ENCODE measurements at places on chromosomes 5 and 9.
A peak's percentile ranks its signal among the peaks of the same experiment; 100 is the strongest.

DNA sequence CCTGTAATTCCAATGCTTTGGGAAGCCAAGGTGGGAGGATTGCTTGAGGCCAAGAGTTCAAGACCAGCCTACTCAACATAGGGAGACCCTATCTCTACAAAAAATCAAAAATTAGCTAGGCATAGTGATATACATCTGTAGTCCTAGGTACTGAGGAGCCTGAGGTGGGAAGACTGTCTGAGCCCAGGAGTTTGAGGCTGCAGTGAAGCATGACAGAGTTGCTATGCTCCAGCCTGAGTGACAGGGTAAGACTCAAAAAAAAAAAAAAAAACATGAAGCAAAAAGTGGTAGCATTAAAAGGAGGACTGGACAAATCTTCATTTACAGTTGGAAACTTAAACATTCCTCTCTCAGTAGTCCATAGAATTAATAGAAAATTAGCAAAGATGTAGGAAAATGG is 9.8 kb downstream of the CCNG1 start:
- no peak for DNase-seq

GRCh38 chr5:87137283-87137682 is 130.4 kb upstream of the RASA1 start:
- no peak for DNase-seq

DNA sequence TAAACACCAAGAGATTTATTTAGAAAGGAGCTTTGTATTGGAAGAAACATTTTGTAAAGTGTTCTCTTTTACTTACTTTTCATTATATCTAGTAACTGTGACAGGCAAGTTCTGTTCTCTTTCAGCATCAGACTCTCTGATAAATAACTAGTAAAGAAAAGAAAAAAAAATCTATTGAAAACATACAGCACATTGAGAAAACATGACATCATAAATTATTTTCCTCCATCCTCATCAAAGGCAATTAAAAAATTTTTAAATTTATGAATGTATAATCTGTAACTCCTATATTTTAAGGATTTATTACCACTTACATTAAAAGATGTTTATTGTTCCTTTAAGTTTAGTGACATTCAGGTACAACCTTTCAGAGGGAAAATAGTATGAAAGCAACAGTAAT is 11.1 kb downstream of the CCNH start:
- no peak for DNase-seq

GRCh38 chr9:123929870-123930831 is at the start of gene DENND1A:
Gene DENND1A (minus strand): TSS chr9:123930126. CDS start chr9:123929905, 221 bp downstream.
- peak; percentile 81 for DNase-seq

GRCh38 chr5:176192094-176192721 is 46.0 kb upstream of the SIMC1 start:
- no peak for DNase-seq

- DNase-seq, result no peak
Measured at GRCh38 chr5:124653666-124654065, 92.8 kb downstream of the ZNF608 start.

- DNase-seq, result no peak
Measured at GRCh38 chr5:94094793-94095441, 353.5 kb upstream of the POU5F2 start.

- DNase-seq, result no peak
Measured at GRCh38 chr5:14238272-14238671, 95.1 kb downstream of the TRIO start.

GRCh38 chr9:136336881-136337280 is 9.5 kb downstream of the GPSM1 start:
- DNase-seq, result no peak

DNA sequence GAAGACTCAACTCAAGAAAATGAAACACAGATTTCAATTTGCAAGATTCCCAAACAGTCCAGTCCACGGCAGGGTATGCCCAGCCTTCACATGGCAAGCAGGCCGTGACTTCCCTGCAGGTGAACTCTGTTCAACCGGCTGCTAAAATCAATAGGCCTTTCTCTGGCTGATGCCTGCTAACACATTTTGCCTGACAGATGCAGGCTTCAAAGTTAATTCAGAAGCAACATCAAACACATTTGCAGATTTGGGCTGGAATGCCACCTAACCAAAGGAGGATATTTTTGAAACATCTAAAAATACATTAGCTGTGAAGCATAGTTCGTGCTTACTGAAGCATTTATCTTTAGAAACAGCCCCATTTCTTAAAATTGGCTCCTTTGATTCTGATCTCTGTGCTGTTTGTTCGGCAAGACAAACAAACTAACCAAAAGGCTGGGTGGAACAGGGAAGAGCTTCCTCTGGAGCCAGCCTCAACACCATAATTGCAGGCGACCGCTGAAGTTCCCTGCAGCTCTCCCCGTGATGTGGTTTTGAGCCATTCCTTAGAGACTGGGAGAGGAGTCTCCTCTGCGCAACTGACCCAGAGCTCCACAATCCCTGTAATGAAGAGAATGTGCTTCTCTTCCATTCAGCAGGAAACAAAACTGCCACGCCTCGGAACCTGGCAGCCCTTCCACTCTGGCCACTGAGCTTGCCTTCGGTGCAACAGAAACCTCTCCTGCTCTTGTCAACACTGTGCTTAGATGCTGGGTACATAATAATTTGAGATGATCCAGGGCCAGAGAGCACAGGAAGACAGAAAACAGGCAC is 126.5 kb downstream of the MYO10 start:
- DNase-seq, result no peak

- no peak for DNase-seq
Measured at GRCh38 chr5:112625246-112625645, 112.4 kb upstream of the APC start.

DNA sequence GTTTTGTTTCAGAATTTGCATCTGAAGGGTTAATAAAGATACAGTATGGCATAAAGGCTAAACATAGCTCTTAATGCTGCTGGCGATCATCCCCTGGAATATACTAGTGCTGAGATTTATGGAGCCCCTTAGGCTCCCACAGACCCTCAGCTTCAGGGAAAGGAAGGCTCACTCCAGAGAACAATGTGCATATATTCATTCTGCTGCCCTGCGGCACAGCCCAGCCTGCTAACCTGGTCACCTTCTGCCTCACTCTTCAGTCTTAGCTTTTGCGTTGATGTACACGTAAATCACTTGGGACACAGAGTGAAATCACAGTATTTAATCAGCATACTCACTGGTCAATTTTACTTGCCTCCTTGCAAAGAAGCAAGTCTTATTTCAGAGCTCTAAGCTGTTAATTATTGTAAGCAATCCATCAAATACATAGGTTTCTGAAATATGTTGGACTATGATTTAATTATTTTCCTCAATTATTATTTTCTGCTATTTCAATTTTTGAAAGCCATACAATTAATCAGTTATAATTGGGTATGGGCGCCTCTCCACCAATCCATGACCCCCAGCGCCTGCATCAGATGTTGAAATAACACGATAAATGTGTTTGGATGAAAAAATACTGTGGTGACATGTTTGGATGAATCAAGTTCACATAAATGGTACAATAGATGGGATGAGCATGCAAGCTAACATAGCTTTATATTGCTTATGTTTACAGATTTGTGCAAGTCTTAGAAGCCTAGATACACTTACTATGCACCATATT is 11.4 kb upstream of the ACOT12 start:
- DNase-seq, result no peak

GRCh38 chr9:88420227-88420626 is 32.0 kb downstream of the SPIN1 start:
- DNase-seq, result no peak

DNA sequence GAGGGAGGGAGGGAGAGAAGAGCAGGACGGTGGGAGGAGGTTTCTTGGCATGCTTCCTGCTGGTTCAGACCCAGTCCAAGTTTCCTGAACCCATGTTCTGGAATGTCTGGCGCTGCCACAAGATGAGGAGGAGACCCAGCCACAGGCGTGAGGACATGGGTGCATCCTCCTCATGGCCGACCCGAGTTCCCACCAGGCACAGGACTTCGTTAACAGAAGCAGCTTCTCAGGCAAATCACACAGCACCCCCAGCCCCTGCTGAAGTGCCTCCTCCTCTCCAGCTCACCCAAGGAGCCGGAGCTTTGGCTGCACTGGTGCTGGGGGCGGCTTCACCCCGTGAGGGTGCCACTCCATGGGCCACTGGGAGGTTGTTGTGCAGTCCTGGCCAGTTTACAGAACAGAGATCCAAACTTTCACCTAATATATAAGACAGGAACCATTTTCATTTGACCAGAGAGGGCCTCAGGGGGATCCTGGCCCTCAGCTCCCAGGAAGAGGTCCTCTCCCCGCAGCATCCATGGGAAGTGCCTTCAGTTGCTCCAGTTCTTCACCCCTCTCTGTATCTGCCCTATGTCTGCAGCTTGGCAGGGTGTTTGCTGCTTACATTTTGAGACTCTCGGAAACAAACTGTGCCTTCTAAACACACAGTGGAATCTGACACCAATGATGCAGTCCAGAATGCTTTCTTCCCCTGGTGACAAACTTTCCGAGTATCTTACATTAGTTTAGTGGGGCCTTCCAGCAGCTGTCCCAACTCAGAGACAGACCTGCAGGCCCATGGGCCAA is 10.2 kb upstream of the NKD2 start:
- no peak for DNase-seq

GRCh38 chr5:122844910-122845228 is 544 bp upstream of the SNX24 start:
- DNase-seq, result no peak

DNA sequence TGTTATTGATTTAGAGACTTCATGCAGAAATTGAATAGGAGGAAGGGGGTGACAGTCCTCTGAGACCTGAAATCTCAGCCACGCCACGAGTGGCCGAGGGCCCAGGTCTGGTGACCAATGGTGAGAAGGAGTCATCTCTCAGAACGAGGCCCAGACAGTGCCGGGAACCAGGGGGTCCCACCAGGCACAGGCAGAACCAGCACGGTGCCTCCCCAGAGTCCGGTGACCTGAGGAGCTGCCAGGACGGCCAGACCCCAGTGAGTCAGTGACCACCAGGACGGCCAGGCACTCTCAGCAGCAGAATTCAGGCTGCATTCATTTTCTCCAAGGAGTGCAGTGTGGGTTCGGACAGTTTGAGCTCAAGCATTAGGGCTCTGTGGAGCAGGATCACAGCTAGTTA is 43.8 kb upstream of the NKD2 start:
- DNase-seq, result no peak

DNA sequence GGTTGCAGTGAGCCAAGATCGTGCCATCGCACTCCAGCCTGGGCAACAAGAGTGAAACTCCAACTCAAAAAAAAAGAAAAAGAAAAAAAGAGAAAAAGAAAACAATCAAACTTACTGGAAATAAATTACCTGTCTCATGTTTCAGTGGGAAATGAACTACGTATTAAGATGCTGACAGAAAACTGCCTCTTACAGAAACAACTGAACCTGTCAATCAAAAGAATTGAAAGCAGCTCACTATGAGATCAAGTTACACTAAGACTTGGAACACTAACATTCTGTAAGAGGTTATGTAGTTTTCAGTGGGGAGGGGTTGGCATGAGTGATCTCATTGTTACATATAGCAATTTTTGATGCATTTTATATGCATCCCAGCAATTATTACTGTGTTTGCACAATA is 64.4 kb upstream of the SPATA31E1 start:
- no peak for DNase-seq

GRCh38 chr9:85528607-85529006 is 213.1 kb downstream of the AGTPBP1 start:
- no peak for DNase-seq

DNA sequence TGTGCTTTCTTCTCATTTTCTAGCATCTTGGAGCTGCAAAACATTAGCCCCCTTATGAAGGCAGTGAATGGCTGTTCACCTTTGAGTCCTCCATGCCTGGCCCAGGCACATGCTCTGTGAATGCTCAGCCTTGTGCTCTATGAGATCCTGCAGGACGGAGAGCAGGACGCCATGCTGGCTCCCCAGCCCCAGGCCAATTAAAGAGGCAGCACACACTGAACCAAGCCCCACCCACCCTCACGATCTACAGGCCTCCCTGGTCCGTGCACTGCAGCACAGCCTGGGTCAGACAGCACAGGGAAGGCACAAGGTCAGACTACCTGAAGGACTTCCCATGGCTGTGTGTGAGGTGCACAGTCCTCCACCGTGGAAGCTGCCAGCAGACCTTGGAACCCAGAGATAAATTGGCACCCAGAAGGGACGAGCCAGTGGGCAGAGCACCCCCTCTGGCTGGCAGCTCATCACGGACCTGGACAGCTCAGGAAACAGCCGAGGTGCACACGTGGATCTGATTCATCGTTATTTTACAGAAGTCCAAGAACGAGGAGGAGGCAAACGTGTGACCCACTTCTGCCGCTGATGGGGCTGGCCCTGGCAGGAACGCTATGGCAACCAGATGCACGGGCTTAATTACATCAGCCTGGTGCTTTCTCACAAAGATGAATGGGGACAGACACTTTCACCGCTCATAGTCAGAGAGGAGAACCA is 59.5 kb downstream of the OLFM1 start:
- DNase-seq, result no peak

GRCh38 chr5:43648499-43649124 is 45.6 kb downstream of the NNT start:
- DNase-seq, result no peak

GRCh38 chr9:117074342-117074662 is 340.6 kb downstream of the ASTN2 start:
- DNase-seq, result no peak

GRCh38 chr9:78365748-78366697 is 69.1 kb downstream of the PSAT1 start:
- no peak for DNase-seq

- no peak for DNase-seq
Measured at GRCh38 chr5:158811350-158811749, 288.4 kb downstream of the EBF1 start.

- DNase-seq, result peak; percentile 8
Measured at GRCh38 chr5:43631182-43631910, 28.4 kb downstream of the NNT start.

DNA sequence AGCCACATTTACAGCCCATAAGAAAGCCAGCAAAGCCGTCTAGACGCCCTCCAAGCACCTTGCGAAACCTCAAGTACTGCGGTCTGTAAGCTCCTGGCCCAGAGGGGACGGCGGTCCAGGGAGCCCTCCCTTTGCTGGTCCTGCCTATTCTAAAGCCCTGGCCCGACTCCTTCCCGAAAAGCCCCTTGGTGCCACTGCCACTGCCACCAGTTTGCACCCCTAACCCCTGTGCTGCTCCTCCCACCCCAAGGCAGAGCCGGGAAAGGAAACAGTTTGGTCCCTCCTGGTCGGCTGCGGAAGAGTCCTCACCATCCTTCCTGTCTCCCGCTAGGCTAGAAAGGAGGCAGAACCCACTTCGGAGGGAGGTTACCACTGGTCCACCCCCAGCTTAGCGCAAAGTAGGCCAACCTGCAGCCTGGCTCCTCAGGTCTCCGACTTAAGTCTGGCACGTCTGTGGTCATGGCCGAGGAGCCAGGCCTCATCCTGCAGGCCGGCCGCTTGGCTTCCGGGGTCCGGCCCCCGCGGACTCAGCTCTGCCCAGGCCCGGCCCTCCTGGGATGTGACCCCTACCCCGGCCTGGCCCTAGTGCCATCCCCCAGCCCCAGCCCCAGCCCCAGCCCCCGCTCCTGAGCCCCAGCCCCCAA is 916 bp downstream of the TOR1A start:
- DNase-seq, result no peak

DNA sequence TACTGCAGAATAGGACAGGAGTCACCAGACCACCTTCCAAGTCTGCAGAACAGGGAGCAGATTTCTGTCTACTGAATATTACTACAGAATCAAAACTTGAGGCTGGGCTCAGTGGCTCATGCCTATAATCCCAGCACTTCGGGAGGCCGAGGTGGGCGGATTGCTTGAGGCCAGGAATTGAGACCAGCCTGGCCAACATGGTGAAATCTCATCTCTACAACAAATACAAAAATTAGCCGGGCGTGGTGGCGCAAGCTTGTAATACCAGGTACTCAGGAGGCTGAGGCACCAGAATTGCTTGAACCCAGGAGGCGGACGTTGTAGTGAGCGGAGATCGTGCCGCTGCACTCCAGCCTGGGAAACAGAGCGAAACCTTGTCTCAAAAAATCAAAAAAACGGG is 710.8 kb upstream of the WWC1 start:
- no peak for DNase-seq

GRCh38 chr5:79845448-79846197 is 145.4 kb downstream of the MTX3 start:
- no peak for DNase-seq
